ENCODE measurements at places on chromosomes 2 and 18.

- DNase-seq: no peak
Observed at GRCh38 chr2:241750076-241750840, 15.8 kb downstream of the D2HGDH start.

- no peak for DNase-seq
Observed at GRCh38 chr18:54718408-54718773, 109.9 kb upstream of the RAB27B start.

GRCh38 chr18:8869696-8870095 lies 164.3 kb downstream of the MTCL1 start:
- no peak for DNase-seq

GRCh38 chr2:75303227-75303626 lies 103.9 kb upstream of the TACR1 start:
- DNase-seq: no peak

GRCh38 chr2:212953170-212953920 lies 198.1 kb downstream of the IKZF2 start:
- DNase-seq: no peak

DNA sequence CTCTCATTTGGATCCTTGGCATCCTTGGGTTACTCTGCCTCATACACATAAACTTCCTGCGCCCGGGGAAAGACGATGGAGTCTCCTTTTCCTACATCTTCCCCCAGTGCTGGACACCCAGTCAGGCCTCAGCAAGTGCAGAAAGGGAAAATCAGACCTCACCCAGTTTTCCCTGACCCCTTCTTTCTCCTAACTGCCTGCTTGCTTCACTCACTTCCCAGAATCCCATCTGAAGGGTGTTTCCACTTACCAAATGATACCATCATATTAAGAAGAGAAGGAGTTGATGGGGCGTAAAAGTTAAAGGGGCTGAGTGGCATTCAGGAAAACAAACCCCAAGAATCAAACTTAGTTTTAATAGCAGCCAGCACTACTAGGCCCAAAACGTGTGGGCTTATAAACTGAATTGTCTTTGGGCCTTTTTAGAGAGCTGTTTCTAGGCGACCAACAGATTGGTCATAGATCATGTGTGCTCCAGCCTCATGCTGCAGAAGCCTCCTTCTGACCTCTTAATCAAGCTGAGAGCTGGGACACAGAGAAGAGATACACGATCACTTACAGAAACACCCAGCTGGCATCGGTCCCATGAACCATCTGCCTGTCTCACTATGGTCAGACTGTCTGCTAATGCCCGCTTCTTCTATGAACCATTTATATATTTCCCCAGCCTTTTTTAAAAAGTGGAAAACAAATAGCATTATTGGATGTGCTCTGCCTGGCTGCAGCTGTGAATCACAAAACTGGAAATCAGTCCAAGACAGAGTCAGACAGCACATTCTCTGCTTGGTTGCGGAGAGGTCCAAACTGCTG lies 165.7 kb upstream of the SLC14A2 start:
- peak; percentile 64 for DNase-seq

DNA sequence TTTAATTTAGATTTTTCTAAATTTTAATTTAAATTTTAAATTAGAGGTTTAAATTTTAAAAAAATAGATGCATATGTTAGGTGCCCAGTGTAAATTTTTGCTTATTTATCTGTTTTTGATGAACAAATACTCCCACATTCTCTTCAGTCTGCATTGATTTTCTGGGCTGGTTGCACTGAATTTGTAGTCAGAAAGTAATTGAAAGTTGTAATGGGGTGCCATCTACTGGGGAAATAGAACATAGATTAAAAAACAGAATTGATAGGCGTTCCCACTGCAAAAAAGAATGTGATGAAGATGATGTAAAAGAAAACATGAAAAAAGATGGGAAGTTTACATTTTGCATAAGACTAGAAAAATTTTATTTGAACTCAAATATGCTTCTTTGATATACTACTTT lies 51.7 kb upstream of the CCDC85A start:
- DNase-seq: no peak

GRCh38 chr2:15819562-15820256 lies 120.6 kb upstream of the MYCN start:
- no peak for DNase-seq

- DNase-seq: no peak
Observed at GRCh38 chr2:44200759-44201158, 32.1 kb downstream of the PPM1B start.

All from Right ventricle myocardium superior (tissue), 1 donor.